ENCODE measurements at places on chromosomes 11 and 22.

- no peak for DNase-seq
Measured at GRCh38 chr11:130710497-130711012, 205.7 kb downstream of the SNX19 start.

DNA sequence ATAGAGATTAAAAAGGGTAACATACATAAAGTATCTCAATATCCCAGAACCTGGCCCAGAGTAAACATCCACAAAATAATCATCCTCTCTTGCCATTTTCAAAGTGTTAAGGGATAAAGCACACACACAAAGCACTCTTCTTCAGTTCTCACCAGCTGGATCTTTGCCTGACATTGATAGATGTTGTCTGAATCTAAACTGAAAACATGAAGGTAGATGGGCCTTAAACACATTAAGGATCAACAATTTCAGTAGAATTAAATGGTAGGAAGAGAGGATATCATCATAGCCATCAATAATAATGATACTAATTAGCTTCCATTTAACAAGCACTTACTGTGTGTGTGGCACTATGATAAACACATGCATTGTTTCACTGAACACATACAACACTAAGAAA, 261.1 kb downstream of the OPCML start:
- DNase-seq = no peak

GRCh38 chr11:85318573-85318972, 308.6 kb downstream of the DLG2 start:
- DNase-seq = no peak

DNA sequence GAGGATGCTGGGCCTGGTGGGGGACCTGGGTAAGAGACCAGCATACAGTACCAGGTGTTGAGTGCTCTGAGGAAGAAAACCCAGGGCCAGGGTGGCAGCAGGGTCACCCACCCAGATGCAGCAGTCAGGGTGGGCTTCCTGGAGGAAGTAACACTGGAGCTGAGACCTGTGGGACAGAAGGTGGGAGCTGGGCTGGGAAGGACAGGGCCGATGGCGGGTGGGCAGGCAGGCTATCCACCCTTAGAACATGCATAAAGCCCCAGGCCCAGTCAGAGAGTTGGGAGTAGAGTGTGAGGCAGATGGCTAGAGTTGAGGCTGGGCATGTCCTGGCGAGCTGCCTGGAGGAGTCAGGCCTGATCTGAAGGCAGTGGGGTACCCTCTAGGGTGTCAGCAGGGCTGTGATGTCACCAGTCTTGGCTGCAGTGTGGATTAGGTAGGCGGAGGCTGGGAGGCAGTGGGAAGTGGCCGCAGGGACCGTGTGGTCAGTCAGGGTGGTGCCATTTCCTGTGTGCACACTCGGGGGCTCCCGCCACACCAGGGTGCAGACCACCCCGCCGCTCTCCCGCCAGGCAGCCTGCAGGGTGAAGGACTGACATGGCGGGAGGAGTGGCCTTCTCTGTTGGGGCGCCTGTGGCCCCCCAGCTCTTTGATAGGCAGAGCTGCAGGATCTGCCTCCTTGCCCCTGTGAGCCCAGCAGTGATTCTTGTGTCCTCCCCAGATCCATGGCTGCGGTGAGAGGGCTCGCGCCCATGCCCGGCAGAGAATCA, 35.3 kb downstream of the IGHMBP2 start:
- no peak for DNase-seq

DNA sequence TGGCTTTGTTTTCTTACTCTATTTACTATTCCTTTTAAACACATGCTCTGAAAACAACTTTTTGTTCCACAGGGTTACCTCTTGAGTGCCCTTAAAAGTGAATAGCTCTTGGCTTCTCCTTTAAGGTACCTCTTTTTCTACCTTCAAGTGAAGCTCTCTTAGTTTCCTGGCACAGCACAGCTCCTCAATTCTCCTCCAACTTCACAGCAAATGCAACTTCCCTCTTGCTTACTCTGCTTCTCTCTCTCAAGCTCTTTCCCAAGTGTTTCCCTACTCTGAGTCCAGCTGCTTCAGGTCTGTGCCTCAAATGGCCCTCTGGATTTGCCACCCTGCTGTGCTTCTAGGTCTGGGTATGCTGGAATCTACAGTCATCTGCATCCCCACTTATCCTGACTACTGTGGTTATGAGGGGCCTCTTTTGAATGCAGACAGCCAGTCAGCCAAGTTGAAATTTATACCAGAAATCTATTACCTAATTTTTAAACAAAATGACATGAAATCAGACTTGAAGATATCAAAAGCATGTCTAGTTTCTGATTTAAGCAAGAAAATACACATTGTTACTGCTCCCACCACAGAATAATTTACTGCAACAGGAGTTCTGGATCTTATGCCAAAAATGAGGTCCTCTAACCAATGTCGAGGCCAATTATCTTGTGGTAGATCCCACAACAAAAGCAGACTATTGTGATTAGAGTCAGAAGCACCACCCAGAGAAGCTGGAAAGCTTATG, 371.1 kb downstream of the SOX6 start:
- DNase-seq = peak; percentile 68

DNA sequence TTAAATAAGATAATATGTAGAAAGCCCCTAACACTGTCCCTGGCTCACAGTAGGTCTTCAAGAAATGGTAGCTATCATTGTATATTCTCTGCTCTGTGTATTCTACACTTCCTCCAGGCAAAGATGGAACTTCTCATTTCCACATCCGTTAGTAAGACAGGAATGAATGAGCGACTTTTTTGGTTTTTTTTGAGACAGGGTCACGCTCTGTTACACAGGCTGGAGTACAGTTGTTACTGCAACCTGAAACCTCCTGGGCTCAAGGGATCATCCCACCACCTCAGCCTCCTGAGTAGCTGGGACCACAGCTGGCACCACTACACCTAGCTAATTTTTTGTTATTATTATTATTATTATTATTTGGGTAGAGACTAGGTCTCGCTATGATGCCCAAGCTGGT, 2.3 kb upstream of the CLPB start:
- no peak for DNase-seq

- DNase-seq = no peak
Measured at GRCh38 chr11:62372871-62373270, 35.6 kb downstream of the ASRGL1 start.

- DNase-seq = no peak
Measured at GRCh38 chr11:10722307-10722706, 28.7 kb upstream of the CTR9 start.

- no peak for DNase-seq
Measured at GRCh38 chr11:14270690-14271542, 88.1 kb downstream of the RRAS2 start.

DNA sequence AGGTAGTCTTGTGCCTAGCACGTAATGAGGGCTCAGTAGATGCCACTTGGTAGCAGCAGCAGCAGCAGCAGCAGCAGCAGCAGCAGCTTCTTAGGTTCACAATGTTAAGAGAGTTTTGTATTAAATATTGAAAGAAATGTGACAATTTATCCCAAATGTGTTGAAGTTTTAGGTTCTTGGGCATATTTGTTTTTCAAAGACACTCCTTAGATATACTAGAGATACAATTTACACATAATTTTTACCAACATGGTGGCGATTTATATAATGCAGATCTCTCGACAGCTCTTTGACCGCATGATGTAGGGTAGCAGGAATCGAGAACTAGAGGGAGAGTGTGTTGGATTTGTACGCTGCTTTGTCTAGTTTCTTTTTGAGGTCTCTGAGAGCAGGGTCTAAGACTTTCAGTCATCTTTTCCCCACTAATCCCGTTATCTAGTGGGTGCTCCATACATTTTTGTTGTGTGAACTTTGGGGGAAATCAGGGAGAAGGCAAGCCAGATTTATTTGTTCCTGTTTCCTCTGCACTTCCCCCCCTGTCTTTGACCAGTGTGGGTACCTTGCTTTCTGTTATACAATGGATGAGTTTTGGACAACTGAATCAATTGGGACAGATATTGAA, 1.4 kb downstream of the FDX1 start:
- no peak for DNase-seq

- DNase-seq = no peak
Measured at GRCh38 chr22:20818471-20818870, 40.1 kb downstream of the PI4KA start.

Measured in fibroblast of upper back skin (primary cell).